ENCODE measurements at places on chromosomes 16 and 17.

DNA sequence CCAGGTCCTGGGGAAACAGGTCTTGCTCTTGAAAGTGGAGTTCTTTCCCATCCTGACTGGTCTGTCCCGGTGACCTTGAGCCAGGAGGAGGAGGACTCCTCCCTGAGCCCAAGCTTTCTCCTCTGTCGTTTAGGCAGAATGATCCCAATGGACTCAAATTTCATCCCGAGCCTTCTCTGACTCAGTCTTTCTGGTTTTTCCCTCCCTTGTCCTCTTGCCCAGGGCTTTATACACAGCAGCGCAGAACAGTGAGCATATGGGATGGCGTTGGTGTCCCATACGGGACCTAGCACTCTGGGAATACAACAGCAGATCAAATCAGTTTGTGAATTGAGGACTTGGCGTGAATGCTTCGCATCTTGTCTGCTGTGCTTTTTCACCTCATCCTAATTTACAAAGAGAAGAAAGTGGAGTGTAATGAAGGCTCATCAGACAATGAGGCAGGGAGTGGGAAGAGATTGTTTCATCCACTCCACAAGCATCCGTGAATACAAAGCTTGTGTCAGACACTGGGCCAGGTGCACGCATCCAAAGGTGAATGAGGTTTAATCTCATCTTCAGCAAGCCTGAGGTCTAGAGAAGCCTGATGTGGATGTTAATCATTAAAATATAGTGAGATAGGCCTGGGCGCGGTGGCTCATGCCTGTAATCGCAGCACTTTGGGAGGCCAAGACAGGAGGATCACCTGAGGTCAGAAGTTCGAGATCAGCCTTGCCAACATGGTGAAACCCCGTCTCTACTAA lies 1.1 kb upstream of the XYLT1 start:
- DNase-seq, result no peak

GRCh38 chr17:42287305-42287976 lies 857 bp upstream of the STAT5A start:
- DNase-seq, result no peak

GRCh38 chr16:79163691-79164387 lies 436.7 kb downstream of the MAF start:
- no peak for DNase-seq

DNA sequence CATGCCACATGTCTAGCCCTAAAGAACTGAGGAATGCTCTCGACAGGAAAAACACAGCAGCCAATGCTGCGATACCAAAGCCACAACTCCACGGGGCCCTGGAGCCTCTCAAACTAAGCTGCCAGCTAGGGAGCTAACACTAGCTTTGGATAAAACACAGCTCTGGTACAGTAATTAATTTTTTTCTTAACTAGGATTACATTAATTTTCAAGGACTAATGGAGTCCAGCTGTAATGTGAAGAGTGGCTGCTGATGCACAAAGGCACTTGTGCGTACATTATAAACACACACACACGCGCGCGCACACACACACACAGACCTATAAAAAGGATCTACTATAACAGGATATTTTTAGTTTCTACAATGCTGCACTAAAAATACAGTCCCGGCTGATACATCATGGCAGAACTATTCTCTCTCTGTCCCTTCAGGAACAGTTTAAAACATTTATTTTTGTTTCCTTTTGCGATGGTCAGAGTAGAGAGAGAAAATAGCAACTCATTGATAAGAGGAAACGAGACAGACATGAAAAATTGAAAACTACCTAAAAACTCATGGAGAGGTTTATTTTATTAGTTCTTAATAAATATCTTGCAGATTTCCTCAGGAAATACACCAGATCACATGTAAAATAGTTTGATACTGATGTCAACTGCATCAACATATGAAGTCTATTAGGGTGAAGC lies 88.5 kb downstream of the SMG6 start:
- no peak for DNase-seq

GRCh38 chr17:11279776-11280344 lies 38.8 kb downstream of the SHISA6 start:
- no peak for DNase-seq

DNA sequence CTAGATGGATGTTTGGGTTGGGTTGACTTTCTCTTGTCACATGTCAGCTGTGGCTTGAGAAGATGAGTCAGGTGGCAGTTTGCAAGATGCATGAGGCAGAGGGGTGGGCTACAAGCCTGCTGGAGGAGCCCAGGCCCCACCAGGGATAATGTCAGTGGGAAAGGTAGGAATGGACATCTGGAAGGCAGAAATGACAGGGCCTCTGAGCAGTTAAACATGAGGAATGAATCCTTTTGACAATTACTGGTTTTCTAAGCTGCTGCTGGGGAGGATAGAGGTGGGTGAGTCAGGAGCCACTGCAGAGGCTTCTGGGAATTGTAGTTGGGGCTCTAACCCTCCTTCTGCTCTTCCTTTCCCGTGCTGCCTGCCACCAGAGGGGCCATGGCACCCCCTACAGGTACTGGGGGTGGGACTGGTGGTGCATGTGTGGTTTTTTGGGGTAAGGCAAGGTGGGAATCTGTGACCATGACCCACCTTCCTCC lies 15.7 kb downstream of the SLC52A1 start:
- no peak for DNase-seq

DNA sequence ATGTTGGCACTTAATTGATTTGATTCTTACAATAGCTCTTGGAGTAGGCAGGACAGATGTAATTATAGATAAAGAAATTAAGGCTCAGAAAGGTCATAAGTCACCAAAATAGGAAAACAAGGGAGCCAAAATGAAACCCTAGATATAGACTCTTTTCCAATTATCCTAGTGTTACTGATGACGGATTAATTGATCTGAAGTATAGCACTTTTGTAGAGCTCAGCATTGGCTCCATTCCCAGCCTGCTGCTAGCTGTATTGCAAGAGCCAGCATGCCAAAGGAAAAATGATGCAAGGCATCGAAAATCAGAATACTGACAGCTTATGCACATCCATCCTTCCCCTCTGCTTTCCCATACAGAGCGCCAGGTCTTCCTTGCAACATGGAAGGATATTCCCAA lies 21.6 kb upstream of the RASL10B start:
- no peak for DNase-seq

DNA sequence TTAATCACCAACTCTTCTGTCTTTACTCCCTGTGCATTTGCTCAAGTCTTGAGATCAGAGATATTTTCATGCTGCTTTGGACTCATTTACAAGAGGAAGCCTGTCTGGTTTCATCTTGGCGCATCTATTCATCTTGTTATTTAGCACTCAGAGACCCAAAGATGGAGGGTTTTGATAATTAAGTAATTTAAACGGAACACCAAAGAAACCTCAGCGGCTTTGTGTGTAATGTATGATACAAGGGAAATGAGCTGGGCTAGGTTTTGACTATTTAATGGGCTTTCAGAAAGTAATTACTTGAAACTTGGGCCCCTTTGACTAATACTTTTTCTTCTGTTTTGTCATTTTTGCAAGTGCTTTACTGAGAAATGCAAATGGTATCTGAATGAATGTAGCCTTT lies 66.2 kb upstream of the CACNG3 start:
- no peak for DNase-seq

DNA sequence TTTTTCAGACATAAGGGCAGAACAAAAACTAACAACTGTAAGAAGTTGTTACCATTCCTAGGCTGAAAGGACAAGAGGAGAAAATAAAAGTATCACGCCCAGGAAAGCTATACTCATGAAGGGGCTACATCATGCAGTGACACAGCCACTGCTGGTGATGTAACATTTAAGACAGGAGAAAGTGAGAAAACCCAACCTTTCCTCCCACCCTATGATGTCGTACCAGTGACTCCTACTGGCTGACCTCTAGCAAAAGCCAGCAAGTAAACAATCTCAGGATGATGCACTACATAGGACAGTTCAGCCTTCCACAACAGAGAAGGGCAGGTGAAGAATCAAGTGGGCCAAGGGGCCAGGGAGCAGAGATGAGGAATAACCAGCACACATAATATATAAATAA lies 14.0 kb upstream of the OR1E2 start:
- DNase-seq, result no peak

GRCh38 chr17:81394921-81395599 lies at the start of gene BAHCC1:
TSS of gene BAHCC1 (plus strand) at chr17:81395457. CDS start at chr17:81399740, 4,283 bp downstream.
- peak; percentile 98 for DNase-seq

GRCh38 chr16:25959221-25959620 lies 267.5 kb downstream of the HS3ST4 start:
- DNase-seq, result no peak

DNA sequence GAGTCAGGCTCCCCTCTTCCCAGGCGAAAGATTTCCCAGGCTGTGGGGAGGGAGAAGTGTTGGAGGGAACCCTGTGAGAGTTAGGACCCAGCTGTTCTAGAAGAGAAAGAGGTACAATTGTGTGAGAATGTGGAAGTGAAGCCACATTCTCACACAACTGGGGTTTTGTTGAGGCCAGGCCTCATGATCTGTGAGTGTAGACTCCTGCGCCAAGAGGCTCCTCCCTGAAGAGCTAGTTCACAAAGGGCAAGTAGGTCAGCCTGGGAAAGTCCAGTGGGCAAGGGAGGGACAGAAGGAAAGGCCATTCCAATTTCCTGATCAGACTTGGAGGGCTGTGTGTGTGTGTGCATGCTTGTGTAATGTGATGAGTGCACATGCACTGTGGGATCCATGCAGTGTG lies 15.2 kb downstream of the CD300LF start:
- no peak for DNase-seq

DNA sequence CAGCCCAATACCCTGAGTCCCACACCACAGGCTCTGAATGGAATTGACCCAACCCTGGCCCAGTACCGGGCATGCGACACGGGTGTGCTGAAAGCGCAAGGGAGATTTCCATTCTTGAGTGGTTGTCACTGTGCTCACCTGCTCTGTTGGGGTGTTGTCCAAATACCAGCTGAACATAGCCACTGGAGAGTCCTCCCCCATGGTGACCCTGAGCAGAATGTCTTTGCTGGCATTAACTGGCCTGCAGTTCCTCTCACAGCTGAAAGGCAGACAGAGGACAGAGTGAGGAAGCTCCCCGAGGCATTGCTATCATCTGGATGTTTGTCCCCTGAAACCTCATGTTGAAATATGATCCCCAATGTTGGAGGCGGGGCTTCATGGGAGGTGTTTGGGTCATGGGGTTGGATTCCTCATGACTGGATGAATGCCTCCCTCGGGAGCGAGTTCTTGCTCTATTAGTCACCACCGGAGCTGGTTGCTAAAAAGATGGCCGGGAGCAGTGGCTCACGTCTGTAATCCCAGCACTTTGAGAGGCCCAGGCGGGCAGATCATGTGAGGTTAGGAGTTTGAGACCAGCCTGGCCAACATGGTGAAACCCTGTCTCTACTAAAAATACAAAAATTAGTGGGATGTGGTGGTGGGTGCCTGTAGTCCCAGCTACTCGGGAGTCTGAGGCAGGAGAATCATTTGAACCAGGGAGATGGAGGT lies 57.3 kb upstream of the BCO1 start:
- no peak for DNase-seq

DNA sequence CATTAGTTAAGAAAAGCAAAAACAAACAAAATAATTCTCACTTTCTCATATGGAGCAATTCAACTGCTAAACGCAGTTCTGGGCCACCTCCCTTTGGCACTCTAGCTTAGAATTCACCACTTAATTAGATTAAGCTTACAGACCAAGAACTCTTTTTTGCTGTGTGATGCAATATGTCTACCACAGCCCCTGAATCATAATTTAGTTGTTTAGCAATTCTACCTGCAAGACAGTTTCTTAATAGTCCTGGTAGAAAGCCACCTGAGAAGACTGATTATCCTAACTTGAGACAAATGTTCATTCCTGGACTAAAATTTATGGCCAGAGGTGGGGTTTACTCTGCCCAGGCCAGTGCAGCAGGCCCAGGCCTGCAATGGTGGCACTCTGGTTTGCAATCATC lies 205.9 kb downstream of the HS3ST3A1 start:
- DNase-seq, result no peak

DNA sequence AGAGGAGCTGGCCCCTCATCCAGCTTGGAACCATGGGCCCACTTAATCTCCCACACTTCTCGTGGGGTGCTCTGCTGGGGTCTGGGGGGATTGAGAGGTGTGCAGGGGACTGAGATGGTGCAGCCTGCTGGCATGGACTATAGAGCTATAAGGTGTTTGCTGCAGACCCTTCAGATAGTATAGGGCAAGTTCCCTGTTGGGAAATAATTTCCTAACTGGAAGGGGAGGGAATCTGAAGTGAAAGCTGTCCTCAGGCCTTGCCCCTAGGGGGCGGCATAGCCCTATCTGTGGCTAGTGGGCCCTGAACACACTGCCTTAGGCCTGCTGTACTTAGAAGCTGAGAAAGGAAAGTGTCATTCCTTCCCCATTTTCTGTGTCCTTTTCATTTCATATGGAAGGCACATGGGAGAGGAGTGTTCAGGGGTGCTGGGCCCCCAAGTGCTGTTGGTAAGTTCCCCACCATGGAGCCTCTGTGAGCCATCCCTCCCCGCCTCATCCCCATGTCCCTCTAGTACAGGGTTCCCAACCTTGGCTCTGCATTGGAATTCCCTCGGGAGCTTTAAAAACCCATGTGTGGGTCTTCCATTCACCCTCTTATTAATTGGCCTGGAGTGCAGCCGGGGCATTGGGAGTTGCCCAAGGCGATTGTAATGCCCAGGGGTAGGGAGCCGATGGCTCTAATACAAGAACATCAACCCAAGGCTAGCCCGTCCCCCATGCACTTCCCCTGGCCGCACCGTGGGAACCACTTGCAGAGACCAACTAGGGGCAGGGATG lies 19.7 kb downstream of the GOSR2 start:
- peak; percentile 47 for DNase-seq

GRCh38 chr16:69440250-69440649 lies 15.8 kb downstream of the CYB5B start:
- no peak for DNase-seq

DNA sequence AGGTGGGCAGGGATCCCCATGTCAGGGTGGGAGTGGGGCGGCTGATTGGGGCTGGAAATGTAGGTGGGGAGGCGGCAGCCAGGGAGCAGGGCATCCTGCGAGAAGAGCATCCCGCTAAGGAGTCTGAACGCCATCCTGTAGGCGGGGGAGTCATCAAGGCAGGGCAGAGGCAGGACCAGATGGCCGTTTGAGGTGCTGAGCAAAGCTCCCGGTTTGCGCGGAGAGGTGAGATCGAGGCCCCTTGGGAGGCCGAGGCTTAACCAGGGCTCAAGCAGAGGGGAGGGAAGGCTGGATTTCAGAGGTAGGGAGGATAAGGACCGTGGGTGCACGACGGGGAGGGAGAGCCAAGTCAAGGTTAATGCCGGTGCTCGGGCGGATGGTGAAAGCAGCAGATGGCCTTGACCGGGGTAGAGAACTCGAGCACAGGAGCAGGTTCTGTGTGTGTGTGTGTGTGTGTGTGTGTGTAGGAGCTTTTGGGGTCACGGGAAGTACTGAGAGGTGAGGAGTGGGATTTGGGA lies 472 bp upstream of the NME2 start:
- no peak for DNase-seq

DNA sequence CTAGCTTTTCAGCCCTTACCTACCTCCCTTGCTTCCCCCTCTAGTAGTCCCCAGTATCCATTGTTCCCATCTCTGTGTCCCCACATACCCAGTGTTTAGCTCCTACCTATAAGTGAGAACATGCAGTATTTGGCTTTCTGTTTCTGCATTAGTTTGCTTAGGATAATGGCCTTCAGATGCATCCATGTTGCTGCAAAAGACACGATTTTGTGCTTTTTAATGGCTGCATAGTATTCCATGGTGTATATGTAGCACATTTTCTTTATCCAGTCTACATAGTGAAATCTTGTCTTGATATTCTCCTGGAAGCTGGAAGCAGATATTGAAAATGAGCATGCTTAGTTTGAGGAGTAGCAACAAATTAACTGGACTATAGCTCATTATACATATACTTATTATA lies 45.7 kb upstream of the TANC2 start:
- no peak for DNase-seq
